ENCODE measurements at places on chromosomes 1 and 21. TPM values are rescaled to one million over a fixed set of nuclear protein-coding genes. Genes with fewer than 3 reads are reported as not detected.
A peak's percentile ranks its signal among the peaks of the same experiment; 100 is the strongest.

DNA sequence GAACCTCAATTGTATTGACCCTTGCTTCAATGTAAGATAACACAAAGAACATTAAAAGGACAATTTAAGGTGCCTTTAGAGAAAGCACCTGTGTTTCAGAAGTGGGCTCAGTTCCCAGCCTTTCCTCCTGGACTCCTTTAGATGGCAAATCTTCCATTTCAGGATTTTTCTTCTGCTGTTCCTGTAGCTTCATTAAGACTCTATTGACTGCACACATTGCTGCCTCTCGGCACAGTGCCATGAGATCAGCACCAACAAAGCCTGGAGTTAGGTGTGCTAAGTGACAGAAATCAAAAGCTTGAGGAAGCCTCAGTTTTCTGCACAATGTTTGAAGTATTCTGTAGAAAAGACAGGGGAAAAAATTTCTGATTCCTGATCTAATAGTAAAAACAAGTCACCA, 40.6 kb downstream of the NVL start:
- no peaks in the 10 kb centered on the region for H3K27me3 ChIP-seq
- no peak overlapping the region for H3K27ac ChIP-seq
- DNase-seq, result no peak
- no peaks in the 10 kb centered on the region for H3K4me1 ChIP-seq

GRCh38 chr1:185864889-185865517, 130.8 kb downstream of the HMCN1 start:
- no peak for DNase-seq
- H3K27me3 ChIP-seq, result no peaks in the 10 kb centered on the region
- no peak overlapping the region for H3K4me3 ChIP-seq
- H3K4me1 ChIP-seq, result no peaks in the 10 kb centered on the region

DNA sequence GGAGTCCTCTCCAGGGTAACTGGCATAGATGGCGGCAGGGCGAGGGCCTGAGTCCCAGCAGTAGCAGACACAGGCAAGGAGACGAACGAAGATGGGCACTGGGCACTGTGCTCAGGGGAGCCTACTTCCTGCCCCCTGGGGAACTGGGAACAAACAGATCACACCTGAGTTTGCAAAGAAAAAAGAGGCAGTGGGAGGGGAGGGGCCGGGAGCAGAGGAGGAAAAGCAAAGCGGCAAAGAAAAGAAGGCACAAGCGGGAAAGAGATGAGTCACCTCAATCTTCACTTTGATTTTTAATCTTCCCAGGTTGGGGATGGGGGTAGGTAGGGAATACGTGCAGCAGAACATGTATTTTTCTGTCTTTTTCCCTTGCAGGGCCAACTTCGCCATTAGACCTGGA, 44.0 kb downstream of the ZSCAN20 start:
- no peaks in the 10 kb centered on the region for H3K27me3 ChIP-seq
- no peak for DNase-seq
- no peak overlapping the region for H3K27ac ChIP-seq
- H3K4me1 ChIP-seq, result no peaks in the 10 kb centered on the region

DNA sequence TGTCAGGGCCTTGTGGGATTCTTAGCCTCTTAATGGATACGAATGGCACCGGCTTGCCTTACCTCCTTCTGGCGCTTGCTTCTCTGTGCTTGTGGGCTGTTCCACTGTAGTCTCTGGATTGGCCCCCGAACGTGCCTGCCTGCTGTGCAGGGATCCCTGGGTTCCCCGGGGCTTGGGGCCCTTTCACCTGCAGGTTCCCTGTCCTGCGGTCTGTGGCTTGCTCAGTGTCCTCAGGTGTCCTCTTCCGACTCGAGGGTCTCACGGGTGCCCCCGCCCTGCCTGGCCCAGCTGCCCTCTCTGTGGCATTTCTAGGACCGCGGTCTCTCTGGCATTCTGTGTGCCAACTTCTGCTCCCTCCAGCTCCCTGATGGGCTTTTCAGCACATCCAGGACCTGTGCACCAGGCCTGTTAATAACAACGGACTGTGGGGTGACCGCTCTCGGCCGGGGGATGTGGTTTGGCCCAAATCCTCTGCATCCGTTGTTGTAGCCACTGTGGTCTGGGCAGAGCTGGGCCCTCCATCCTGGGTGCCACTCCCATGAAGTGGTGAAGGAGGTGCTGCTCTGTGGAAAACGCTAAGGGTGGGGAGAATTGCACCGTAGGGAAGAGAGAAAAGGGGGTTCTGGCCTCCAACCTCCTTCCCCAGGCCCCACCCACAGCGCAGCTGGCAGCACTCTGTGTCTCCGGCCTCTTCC, 12.4 kb downstream of the COL18A1 start:
- no peaks in the 10 kb centered on the region for H3K27me3 ChIP-seq
- H3K36me3 ChIP-seq, result no peaks in the 10 kb centered on the region
- H3K27ac ChIP-seq, result no peak overlapping the region
- peaks cover 12% of the 10 kb centered on the region for H3K4me1 ChIP-seq
- DNase-seq, result no peak

DNA sequence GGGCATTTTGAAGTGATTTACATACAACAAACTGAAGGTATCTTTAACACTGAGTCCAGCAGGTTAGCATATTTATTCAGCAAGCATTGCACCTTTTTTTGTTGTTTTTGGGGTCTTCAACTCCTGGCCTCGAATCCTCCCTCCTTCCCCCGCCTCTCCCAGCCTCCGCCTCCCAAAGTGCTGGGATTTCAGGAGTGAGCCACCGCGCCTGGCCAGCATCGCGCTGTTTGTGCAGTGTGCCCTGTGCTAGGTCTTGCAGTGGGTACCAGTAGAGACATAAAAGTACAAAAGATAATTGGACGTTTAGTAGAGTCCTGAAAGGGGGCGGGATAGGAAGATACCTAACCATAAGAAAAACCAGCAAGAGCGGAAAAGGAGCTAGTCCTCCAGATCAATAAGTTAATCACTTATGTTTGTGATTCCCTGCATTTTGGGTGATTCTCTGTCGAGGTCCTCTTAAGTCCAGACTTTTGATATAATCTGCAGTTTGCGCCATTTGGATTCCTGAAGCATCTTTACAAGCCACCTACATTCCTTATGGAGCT, 111.8 kb downstream of the OSBPL9 start:
- H3K4me1 ChIP-seq, result peaks cover 14% of the 10 kb centered on the region
- peak overlapping the region; percentile 62 for H3K4me3 ChIP-seq
- H3K36me3 ChIP-seq, result no peaks in the 10 kb centered on the region
- no peak overlapping the region for H3K27ac ChIP-seq
- no peak for DNase-seq

The GPR25 gene
- not detected for total RNA-seq

The ADCY10 gene
- 0.15 TPM for total RNA-seq

The ESRRG gene
- total RNA-seq, result 5.6 TPM

The VN1R5 gene
- not detected for total RNA-seq
